Ureter (tissue), 1 donor: ENCODE measurements at places on chromosomes 1 and 21. TPM values are rescaled to one million over a fixed set of nuclear protein-coding genes. Genes with fewer than 3 reads are reported as not detected.

DNA sequence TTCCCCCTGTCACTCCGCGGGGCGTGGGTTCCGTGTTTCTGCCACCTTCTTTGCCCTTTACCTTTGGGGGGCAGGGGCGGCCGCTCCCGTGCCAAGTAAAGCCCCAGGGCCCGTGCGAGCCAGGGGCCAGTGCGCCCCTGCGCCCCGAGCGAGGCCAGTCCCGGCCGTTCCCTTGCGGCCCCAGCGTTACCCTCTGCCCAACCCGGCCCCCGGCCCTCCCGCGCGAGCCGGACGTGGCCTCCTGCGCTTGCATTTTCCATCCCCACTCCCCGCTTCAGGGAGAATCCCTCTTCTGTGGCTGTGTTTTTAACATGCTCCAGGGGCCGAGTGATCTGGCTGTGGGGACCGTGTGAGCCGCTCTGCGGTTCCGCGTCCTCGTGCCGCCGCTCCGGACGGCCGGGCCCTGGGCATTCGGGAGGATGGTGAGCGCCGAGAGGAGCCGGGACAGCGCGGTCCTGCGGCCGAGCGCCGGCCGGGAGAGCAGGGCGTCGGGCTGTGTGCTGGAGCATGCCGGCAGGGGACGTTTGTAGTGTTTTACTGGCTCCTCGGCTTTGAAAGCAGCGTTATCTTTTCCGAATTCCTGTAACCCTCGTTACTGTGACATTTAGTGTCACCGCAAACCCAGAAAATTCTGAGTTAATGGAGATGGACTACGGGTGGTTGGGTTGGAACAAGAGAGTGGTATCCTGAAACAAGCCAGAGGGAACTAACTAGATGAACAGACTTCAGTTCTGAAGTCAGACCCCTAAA, 1.0 kb downstream of the GALNT2 start:
- DNase-seq, result no peak

GRCh38 chr1:151061704-151062103, 1.5 kb downstream of the MLLT11 start:
- DNase-seq, result no peak

DNA sequence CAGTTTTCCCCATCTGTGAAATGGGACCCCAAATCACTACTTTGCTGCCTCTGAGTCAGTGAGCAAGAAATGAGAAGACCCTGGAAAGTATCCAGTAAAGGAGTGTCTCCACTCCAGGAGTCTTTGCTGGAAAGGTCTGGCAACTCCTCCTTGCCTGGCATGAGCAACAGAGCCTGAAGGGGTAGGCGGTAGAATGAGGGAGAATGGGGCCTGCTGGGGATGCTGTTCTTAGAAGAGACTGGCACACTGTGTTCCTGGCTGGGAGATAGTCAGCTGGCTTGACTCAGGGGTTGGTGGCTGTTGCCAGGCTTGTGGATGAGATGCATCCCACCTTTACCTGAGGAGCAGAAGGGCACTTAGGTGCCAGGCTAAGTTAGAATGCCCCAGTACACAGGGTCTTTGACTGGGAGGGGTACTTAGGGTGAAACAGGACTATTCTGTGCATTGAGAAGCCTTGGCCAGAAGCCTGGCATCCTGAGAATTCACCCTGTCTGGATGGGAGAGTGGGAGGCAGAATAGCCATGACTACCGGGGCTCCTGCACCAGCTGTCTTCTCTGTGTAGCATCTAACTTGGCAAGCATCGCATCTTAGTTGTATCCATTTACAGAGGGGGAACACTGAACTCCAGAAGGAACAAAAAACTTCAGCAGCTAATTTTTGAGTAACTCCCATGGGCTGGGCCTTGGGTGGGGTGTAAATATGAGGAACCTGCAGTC, 2.5 kb downstream of the MFSD2A start:
- no peak for DNase-seq

DMBX1 gene
- total RNA-seq, result not detected

PFDN2 gene
- 39.2 TPM for total RNA-seq
